ENCODE measurements at places on chromosomes 6 and 20. TPM values are rescaled to one million over a fixed set of nuclear protein-coding genes. Genes with fewer than 3 reads are reported as not detected.

Gene PPP1R14C
- 0.26 TPM for total RNA-seq

Gene ATP9A
- total RNA-seq: 109 TPM

Gene SLC18B1
- total RNA-seq: 17.8 TPM

Gene PROKR2
- not detected for total RNA-seq
